ENCODE measurements at places on chromosomes 7 and 10.

GRCh38 chr10:6030940-6031339, 31.2 kb downstream of the IL2RA start:
- no peak for DNase-seq

DNA sequence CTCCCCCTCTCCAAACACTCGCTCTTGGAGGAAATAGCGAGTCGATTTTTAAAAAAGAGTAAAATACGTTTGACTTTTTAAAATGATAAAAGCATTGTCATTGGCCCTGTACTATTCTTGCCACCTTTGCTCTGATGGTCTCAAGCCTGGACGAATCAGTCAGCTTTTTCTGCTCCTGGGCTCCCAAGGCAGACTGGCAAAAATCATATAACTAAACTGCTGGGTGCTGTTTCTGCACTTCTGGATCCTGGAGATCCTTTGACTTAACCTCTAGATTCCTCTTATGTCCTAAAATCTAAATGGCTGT, 1.8 kb downstream of the TPST1 start:
- no peak for DNase-seq

- DNase-seq, result no peak
Observed at GRCh38 chr10:107031931-107032699, 132.4 kb downstream of the SORCS1 start.

GRCh38 chr7:1418505-1419309, 40.6 kb downstream of the MICALL2 start:
- DNase-seq, result no peak

GRCh38 chr10:97849103-97849686, 448 bp upstream of the GOLGA7B start:
- no peak for DNase-seq

GRCh38 chr10:126252884-126253610, 135.2 kb downstream of the ADAM12 start:
- peak; percentile 81 for DNase-seq

- DNase-seq, result no peak
Observed at GRCh38 chr10:80691441-80691840, 153.7 kb downstream of the SH2D4B start.

DNA sequence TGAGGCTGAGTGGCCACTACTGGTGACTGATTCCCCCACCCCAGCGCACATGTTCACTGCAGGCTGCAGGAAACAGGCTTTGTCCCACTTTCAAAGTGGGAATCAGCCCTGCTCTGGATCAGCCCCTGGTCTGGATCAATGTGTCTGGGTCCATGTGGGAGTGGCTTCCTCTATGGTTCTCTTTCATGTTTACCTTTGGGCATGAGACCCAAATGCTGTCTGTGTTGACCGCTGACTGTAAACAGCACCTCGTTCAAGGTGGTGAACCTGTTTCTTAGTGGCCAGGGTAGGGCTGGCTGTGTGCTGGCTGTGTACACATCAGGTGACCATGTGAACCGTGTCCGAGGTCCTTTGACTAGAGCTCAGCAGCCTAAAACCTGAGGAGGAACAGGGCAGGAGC, 121.8 kb downstream of the CAMK1D start:
- DNase-seq, result no peak

DNA sequence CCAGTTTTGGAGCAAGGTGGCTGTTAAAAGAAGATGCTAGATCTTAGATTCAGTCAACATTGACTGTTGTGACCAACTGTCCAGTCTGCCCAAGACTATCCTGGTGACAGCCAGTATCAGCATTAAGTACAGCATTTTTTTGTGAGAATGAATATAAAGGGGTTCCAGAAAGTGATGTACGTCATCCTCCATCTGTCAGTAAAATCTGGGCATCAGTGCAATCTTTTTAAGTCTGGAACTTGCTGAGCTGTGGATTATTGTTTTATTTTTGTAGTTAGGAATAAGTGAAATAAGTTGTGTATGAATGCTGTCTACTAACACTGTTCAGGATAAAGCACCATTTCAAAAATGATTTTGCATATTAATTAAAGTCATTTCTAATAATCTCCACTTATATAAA, 1020.0 kb upstream of the GHITM start:
- DNase-seq, result no peak

- DNase-seq, result peak; percentile 23
Observed at GRCh38 chr7:82805527-82805960, 357.1 kb downstream of the PCLO start.

GRCh38 chr10:29734962-29735627, 100.3 kb upstream of the SVIL start:
- no peak for DNase-seq

DNA sequence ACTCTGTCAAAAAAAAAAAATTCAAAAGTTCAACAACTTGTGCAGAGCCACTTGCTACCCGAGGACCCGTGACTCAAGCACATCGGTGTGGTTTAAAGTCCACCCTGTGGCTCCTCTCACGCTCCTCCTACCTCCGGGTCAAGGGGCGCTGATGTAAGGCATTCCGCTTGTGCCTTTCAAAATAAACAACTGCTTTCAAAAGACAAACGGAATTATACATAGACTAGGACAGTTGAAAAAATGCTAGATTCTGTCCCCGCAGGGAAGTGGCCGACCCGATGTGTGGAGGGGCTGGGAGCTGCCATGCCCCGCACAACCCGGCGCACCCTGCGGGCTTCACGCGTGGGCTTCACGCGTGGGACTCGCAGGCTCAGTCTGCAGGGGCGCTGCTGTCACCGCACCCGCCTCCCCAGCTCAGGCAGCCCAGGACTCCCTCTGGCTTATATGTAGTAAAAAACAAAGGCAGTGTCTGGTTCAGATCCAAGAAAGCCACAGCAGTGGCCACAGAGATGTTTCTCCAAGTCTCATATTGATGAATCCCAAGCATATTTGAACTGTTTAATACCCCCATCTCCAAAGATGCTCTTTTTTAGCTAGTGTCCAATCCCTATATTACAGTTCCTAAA, 239.7 kb upstream of the INHBA start:
- no peak for DNase-seq

- no peak for DNase-seq
Observed at GRCh38 chr7:151697942-151698341, 178.2 kb upstream of the RHEB start.

DNA sequence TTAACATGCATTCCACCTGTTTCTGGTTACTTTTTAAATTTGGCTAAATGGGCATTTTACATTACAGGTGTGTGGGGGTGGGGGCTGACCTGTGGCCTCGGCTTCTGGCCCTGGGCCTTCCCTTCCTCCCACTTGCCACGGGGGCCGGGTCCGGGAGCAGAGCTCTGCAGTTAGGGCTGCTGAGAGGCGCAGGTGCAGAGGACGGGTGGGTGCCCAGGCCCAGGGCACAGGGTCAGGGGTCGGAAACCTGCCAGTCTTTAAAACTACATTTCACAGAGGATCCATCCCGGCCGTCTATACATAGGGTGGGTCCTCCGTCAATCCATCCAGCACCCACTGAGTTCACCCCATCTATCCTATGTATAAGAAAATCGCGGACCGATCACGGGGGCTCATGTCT, 106.5 kb upstream of the INSIG1 start:
- DNase-seq, result no peak

DNA sequence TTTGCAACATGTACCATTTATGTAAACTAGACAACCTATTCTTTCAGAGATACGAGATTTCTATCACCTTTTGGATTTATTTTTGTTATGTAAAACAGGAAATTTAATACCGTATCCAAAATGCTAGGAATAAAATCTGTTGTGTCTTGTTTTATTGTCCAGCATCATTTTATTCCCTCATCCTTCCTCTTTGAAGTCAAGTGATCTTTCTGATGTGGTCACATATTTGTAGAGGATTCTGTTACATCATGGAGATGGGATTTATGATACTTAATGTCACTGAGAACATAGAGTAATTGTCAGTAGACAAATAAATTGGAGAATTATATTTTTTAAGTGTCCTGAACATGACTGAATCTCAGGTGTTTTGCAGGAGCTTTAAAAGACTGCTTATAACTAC, 64.7 kb downstream of the ZNF277 start:
- DNase-seq, result no peak

GRCh38 chr10:70164163-70164562, 6.2 kb downstream of the SAR1A start:
- no peak for DNase-seq

- no peak for DNase-seq
Observed at GRCh38 chr10:92027141-92027540, 103.6 kb downstream of the BTAF1 start.

DNA sequence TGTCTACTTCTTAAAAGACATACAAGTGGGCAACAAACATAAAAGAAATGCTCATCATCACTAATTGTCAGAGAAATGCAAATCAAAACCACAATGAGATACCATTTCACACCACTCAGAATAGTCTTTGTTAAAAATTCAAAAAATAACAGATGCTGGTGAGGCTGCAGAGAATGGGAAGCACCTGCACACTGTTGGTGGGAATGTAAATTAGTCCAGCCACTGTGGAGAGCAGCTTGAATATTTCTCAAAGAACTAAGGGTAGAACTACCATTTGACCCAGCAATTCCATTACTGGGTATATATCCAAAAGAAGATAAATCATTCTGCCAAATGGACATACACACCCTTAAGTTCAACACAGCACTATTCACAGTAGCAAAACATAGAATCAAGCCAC, 61.8 kb upstream of the STEAP1 start:
- no peak for DNase-seq

DNA sequence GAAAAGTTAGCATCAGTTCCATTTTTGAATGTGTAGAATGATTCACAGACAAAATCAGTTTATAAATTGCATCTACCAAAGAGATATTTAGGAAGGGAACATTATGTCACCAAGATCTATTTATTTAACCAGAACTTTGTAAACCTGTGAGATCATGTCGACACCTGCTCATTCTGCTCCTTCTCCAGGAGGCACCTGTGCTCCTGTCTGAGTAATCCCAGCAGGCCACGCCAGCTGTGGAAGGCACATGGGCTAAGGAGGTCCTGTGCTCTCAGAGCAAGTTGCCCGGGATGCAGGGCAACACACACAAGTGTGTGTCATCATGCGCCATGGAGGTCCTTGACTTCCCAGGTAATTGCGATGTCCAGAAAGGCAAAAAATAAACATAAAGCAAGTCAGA, 45.5 kb upstream of the ADARB2 start:
- DNase-seq, result no peak

- no peak for DNase-seq
Observed at GRCh38 chr7:21367081-21367480, 60.8 kb upstream of the SP4 start.

- peak; percentile 60 for DNase-seq
Observed at GRCh38 chr10:71333129-71333887, 14.2 kb downstream of the SLC29A3 start.

DNA sequence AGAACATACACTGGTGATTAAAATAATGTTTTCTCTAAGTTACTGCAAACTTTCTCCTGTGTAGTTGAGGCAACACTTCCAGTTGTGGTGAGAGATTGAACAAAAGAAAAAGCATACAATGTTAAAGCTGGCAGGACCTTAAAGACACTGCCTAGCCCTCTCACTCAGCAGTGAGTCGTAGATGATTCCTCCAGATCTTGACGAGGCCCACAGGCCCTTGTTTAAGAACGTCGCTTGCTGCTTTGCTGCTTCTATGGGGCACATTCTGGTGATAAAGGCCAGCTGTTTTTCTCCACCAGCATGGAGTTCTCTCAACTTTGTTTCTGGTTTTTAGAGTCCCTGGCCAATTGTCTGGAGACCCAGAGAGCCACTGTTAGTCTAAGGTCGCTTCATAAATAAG, 2.8 kb upstream of the DENND11 start:
- no peak for DNase-seq

- DNase-seq, result no peak
Observed at GRCh38 chr10:70594161-70594560, 8.4 kb downstream of the PRF1 start.

- no peak for DNase-seq
Observed at GRCh38 chr10:121683366-121683765, 85.1 kb upstream of the FGFR2 start.

- no peak for DNase-seq
Observed at GRCh38 chr7:5387711-5388245, 35.9 kb downstream of the TNRC18 start.

- no peak for DNase-seq
Observed at GRCh38 chr10:62647375-62648092, 157.0 kb upstream of the ADO start.

Data from keratinocyte (primary cell).